ENCODE measurements at places on chromosomes 2 and 18.

DNA sequence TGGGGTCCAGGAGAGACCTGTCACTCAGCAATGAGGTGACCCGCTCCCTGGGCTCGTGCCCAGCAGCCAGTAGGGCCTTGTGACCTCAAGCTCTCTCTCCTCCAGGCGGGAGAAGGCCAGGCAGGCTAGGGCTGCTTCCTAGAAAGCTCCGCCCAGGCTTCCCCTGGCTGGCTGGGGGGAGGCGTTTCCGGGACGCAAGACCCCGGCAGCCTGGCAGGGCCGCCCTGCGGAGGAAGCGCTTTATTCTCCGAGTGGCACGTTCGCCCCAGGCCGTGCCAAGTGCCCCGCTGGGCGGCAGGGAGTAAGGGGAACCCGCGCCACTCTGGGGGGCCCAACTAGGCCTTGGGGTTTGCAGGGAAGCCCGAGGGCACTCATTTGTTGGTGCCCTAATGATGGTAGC lies 21.2 kb upstream of the EPAS1 start:
- peak; percentile 64 for DNase-seq

- DNase-seq = peak; percentile 64
Measured at GRCh38 chr2:9703701-9704221, 73.0 kb upstream of the YWHAQ start.

GRCh38 chr2:241410739-241411176 lies 54.7 kb downstream of the FARP2 start:
- DNase-seq = no peak

DNA sequence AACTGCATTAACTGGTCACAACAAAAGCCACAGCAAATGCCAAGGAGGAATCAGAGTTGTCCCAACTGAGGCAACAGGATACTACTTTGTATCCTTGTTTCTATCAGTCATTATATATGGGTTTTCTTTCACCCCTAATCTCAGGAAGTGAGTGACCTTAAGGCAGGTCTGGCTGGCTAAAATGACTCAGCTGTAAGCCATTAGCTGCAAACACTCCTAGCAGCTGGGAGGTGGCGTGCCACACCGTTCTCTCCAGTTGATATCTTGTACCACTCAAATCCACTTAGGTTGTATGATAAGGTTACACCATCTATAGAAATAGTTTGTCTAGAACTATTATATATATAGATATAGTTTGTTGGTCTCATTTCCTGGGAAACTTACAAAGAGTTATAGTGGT lies 171.1 kb upstream of the MC4R start:
- DNase-seq = no peak

DNA sequence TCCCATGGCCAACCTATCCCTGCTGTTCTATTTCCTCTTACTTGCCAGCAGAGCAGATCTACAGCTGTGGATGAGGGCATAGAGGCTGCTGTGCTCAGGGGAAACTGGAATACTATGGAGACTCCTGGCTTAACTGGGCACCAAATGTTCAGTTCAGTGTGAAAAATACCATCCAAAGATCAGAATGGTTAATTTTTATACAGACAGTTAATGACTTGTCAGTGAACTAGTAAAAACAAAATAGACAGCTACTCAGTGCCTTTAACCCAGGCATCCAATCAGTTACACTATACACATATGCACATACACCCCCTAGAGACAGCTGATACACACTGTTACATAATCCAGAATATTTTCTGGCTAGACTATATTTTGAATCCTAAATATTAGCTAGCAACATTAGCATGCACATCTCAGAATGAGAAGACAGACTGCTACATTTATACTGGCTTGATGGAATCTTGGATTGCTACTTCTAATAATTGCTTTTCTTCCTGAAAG lies 59.1 kb upstream of the WIPF1 start:
- DNase-seq = peak; percentile 47

DNA sequence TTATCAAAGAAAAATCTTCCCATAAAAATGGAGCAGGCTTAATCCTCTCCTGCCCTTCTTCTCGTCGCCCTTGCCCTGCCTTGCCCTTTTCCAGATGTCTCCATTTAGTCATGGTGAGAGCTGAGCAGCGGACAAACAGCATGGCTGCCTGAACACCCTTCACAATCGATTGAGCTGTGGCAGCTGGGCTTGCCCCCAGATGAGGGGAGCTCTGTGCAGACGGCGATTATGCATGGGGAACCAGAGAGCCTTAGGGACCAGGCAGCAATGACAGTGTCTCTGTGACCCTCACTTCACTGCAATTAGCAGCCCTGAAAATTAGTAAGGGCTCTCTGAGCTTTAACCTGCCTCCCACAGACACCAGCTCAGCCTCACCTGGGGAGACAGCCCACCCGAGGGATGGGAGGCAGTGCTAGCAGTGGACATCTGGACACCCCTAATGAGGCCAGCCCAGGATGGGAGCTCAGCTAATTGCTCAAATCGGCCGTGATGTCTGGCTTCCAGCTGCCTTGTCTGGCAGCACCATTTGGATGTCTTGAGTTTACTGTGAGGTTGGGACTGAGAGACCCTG lies 365.7 kb downstream of the TNS1 start:
- no peak for DNase-seq

- DNase-seq = no peak
Measured at GRCh38 chr2:108620656-108621055, 86.4 kb downstream of the LIMS1 start.

GRCh38 chr2:16773080-16773713 lies 107.6 kb upstream of the CYRIA start:
- peak; percentile 33 for DNase-seq

DNA sequence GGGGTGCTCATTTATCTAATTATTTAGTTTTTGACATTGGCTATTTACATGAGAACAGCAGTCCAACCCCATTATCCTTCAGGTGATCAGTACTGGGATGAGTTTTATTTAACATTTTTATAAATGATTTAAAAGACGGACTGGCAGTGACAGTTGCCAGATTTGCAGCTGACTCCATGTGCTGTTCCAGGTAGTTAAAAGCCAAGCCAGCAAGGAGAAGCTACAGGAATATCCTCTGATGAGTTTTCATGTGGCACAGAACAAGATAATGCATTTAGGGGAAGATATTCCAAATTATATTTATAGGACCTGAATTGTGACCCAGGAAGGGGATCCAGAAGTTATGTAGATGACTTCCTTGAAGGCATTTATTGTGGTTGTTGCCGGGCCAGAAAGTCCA lies 210.0 kb downstream of the MCFD2 start:
- DNase-seq = no peak

GRCh38 chr2:39734445-39734844 lies 44.6 kb downstream of the THUMPD2 start:
- no peak for DNase-seq

DNA sequence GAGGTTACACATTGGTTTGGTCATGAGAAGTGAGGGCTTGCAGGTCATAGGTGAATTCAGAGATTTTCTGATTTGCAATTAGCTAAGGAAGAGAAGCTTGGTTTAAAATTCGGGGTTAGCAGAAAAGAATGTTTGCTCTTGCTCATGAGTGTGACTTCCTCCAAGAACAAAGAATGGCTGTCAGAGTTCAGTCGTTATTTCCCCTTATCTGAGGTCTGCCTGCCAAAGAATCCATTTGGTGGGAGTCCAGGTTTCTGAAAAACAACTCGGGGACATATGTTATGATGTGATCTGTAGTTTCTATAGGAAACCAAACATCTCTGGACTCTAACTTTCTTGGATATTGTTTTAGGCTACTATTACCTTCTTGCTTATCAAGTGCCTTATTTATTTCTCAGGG lies 3.2 kb upstream of the UGT1A6 start:
- DNase-seq = no peak

GRCh38 chr2:202084265-202084664 lies 11.2 kb downstream of the KIAA2012 start:
- no peak for DNase-seq

DNA sequence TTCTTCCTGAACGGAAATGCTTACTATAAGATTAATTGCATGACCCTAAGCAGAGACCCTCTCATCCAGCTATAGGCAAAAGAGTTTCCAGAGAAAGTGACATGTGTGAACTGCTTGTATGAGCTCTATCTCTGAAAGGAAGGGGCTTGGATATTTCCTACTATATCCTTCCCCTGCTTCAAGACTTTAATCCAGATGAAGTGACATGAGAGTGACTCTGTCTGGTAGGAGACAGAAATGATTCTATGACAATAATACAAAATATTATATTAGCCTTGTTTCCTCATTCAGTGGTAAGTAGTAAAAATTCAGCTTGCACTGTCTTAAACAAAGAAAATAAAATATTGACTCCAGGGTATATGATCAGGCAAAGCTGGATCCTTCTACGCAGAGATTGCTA lies 37.5 kb downstream of the NABP1 start:
- DNase-seq = no peak

DNA sequence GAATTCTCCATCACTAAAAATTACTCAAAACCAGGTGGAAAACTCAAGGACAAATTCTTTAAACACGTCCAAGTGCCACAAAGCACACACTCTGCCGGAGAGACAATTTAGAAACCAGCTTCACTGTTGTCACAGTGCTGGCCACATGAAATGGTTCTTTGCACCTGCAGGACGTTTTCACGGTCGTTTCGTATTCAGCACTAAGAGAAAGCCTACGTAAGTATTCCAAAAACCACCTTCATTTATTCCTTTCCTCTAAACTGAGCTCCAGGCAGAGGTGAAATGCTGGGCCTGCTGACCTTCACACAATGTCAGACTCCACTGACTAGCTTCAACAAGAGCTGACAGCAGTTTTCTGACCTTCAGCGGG lies 680 bp downstream of the ATP5F1A start:
- DNase-seq = no peak

GRCh38 chr2:26523750-26524149 lies 45.8 kb upstream of the OTOF start:
- DNase-seq = no peak

GRCh38 chr2:43305517-43305916 lies 79.1 kb upstream of the ZFP36L2 start:
- DNase-seq = no peak

DNA sequence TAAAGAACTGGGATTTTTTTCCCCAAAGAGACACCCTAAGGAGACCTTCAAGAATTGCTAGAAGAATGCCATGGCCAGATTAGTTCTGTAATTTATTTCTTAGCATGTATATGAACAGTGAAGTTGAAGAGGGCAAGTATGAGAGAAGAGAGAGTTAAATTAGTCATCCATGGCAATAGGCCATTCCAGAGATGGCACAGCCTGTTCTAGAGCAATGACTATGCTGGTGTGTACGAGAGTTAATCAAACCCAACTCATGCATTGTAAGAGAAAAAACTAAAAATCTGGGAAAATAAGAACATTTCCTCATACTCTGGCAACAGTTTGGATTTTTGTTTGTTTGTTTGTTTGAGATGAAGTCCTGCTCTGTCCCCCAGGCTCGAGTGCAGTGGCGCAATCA lies 112.1 kb upstream of the PIK3C3 start:
- DNase-seq = no peak

- DNase-seq = no peak
Measured at GRCh38 chr2:166901336-166901735, 13.1 kb downstream of the XIRP2 start.

DNA sequence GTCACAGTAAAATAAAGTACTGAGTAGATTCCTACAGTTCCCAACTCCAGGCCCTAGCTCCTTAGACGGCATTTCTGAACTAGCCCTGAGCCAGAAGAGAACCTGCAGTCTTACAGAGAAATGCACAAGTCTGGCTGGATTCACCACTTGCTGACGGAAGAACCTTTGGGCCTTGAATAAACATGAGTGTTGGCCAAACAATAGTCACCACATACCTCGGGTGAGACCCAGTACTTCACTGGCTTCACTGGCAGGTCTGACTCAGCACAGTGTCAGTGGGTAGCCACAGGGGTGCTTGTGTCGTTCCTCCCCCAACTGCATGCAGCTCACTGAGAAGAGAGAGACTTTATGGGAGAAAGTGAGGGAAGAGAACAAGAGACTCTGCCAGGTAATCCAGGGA lies 88.9 kb downstream of the TMEM185B start:
- DNase-seq = no peak

DNA sequence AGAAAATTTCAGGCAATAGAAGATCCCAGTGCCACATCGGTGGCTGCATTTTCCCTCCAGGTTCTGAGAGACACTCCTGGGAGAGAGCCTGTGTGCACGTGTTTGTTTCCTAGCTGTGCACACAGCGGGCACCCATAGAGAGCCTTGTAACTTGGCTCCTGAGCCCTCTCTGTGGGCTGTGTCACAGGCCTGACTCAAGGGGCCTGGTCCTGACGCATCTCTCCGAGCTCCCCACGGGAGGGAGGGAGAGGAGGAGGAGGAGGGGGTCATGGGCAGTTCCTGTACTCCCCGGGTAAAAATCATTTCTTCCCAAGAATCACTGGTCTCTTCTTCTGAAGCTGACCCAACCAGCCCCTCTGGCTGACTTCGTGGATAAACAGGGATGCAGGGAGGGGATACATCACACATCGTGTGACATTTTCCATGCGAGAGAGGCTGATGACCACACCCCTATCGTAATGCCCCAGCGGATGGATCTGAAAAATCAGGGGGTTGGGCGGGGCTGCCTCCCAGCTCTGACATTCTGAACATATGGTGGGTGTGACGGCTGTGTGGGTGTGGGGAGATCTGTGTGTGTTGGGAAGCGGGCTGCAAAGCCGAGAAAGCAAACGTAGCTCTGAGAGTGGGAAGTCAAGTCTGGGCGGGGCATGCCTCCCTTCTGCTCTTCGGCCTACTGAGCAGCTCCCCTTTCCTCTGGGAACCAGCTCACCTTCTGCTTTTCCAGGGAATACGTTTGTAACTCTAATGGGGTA lies 308.3 kb upstream of the HS6ST1 start:
- DNase-seq = no peak

- DNase-seq = no peak
Measured at GRCh38 chr18:10936176-10937053, 213.0 kb downstream of the PIEZO2 start.

DNA sequence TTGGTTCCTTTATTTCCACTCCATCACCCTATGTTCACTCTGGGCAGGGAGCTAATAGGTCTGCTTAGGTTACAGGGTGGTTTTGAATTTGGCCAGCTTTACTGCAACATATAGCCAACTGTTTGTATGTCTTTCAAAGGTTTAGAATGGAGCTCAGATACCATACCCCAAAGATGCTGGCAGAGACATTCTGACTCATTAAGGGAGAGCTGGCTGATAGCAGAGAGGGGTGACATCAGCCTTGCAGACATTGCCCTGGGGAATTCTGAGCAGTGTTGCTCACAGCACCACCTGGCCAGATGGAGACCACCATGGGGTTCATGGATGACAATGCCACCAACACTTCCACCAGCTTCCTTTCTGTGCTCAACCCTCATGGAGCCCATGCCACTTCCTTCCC lies 2.1 kb downstream of the PROKR1 start:
- DNase-seq = no peak

DNA sequence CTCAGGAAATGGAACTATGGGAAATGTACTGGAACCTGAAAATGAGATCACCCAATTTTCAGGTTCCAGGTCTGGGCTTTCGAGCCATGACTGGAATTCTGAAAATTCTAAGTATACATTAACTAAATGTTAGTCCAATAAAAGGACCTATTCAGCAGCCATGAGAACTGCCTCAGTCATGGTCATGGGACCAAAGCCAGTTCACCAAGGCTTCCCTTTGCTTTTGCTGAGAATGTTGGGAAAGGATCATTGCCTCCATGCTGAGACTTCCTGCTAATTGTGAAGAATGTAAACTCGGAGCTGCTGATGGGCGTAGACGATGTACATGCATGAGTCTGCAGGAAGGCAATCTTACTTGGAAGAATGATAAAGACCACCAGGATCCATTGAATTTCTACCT lies 624.4 kb upstream of the SOX11 start:
- no peak for DNase-seq

- no peak for DNase-seq
Measured at GRCh38 chr2:12750166-12750905, 33.6 kb downstream of the TRIB2 start.

- no peak for DNase-seq
Measured at GRCh38 chr2:40341198-40341597, 110.7 kb downstream of the SLC8A1 start.

Data from KBM-7 (cell line).